ENCODE measurements at places on chromosomes 16 and 17. TPM values are rescaled to one million over a fixed set of nuclear protein-coding genes. Genes with fewer than 3 reads are reported as not detected.

GRCh38 chr16:54053891-54054820 is 232.4 kb downstream of the IRX3 start:
- no peak for DNase-seq

DNA sequence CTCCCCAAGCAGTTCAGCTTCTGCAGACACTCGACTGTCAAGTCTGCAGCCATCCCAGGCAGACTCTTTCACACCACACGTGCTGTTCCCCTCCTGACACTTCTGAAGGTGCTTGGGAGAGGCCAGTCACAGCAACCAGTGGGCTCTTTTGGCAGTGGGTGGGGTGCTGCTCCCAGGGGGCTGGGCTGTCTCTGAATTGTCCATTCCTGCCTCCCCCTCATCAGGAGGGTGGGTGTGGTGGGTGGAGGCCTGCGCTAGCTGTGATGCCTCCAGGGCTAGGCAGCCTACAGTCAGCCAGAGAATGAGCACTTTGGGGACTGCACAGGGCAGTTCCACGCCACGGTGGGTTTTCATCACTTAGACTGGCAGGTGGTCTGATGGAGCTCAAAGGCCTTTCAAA is 10.3 kb downstream of the STARD3 start:
- no peak for DNase-seq

GRCh38 chr17:71725811-71726210 is 395.0 kb upstream of the SOX9 start:
- DNase-seq = no peak

DNA sequence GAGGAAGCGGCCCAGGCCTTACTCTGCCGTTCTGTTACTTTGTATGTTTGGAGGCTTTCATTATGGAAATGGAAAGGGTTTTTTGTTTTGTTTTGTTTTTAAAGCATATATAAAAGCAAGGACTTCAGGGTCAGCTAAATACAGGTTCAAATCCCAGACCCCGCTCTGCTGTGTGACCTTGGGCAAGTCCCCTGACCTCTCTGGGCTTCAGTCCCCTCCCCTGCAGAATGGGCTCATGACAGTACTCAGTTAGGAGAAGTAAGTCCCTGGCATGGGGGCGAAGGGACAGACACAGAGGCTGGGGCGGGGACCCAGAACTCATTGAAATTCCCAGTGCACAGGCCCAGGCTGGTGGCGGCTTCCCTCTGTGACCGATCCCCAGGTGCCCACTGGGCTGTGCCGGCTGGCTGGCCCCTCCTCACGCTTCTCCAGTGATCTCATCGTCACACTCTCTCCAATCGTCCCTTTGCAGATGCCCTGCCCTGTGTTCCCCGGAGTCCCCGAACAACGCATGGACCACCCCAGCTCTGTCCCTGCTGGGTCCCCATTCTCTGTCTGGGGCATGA is 979 bp upstream of the CIBAR2 start:
- no peak for DNase-seq

GRCh38 chr17:67138392-67138791 is 94.0 kb downstream of the CACNG1 start:
- no peak for DNase-seq

- no peak for DNase-seq
Observed at GRCh38 chr17:67605256-67605912, 112.4 kb upstream of the NOL11 start.

DNA sequence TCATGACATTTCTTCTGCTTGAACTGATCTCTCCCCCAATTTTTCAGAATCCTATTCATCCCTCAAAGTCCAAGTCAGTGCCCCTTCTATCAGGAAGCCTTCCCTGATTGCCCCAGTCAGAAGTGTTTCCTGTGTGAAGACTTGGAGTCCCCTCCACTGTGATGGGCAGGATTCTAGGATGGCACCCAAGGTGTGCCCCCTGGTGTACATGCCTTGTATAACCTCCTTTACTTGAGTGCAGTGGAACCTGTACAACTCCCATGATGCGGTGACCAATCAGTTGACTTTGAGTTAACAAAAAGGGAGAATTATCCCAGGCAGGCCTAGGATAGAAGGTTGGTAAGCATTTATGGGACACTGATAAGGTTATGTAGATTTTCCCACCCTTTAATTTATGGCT is 23.4 kb downstream of the MYH13 start:
- DNase-seq = no peak

HOXB6 gene
- not detected for polyA plus RNA-seq

Measured in naive thymus-derived CD4-positive, alpha-beta T cell (primary cell).